ENCODE measurements at places on chromosomes 7 and 10. TPM values are rescaled to one million over a fixed set of nuclear protein-coding genes. Genes with fewer than 3 reads are reported as not detected.

MYOZ1 gene
- not detected for total RNA-seq

DOCK4 gene
- total RNA-seq = 0.62 TPM

NEBL gene
- total RNA-seq = not detected

SKIDA1 gene
- total RNA-seq = not detected

SFTPA1 gene
- total RNA-seq = not detected

SLC26A3 gene
- total RNA-seq = not detected

ZNF503 gene
- total RNA-seq = 0.07 TPM

GRM3 gene
- not detected for total RNA-seq

ATRNL1 gene
- total RNA-seq = not detected

KIF11 gene
- 43.2 TPM for total RNA-seq

LBX1 gene
- total RNA-seq = not detected

WNT16 gene
- total RNA-seq = not detected

ERVW-1 gene
- total RNA-seq = not detected

PPA1 gene
- total RNA-seq = 392 TPM

LIPF gene
- total RNA-seq = not detected

CELF2 gene
- 72.2 TPM for total RNA-seq

MALRD1 gene
- not detected for total RNA-seq

GPNMB gene
- 0.38 TPM for total RNA-seq

TBX20 gene
- not detected for total RNA-seq

ICA1 gene
- 0.94 TPM for total RNA-seq

CHAT gene
- total RNA-seq = not detected

NPSR1 gene
- total RNA-seq = not detected

PTPN20 gene
- total RNA-seq = 1.3 TPM

DDIT4 gene
- 684 TPM for total RNA-seq

ADAM22 gene
- total RNA-seq = 1.2 TPM

SPDYE2 gene
- not detected for total RNA-seq

ANKRD1 gene
- not detected for total RNA-seq

PPP1R3C gene
- 0.12 TPM for total RNA-seq

CDC14C gene
- not detected for total RNA-seq

CPA2 gene
- not detected for total RNA-seq

CDH23 gene
- 1.6 TPM for total RNA-seq

CYP3A7 gene
- not detected for total RNA-seq

GPER1 gene
- total RNA-seq = not detected

COL17A1 gene
- not detected for total RNA-seq

TMEM139 gene
- 0.64 TPM for total RNA-seq
